ENCODE measurements at places on chromosomes 12 and 14.

DNA sequence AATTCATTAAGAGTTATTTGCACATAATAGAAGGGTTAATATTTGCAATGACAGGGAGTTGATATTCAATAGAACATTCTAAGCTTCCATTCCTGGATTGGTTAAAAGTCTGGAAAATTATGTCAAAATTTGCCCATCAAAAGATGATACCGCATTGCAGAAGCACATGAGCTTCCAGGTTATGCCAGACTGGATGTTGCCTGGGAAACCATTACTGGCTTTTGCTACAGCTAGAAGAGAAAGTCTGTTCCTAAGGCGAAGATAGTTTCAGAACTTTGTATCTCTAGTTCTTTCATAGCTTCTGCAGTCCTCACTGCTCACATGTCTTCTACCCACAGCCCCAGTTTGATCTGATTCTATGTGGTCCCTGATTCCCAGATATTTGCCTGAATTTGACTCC lies 122.4 kb upstream of the AMIGO2 start:
- DNase-seq = no peak

DNA sequence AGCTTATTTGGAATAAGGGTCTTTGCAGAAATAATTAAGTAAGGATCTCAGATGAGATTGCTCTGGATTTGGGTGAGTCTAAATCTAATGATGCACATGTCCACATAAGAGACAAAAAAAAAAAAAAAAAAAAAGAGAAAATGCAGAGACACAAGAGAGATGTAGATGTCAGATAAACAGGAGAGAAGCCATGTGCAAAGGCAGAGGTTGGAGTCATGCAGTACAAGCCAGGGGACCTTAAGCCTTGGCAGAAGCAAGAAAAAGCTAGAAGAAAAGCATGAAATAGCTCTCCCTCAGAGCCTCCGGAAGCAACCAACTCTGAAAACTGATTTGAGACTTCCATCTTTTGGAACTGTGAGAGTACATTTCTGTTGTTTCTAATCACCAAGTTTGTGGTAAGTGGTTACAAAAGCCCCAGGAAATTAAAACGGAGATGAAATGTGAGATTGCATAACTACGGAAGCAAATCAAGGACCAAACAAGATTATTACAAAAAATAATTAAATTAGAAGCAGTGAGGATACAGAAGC lies 1304.0 kb upstream of the SEL1L start:
- DNase-seq = no peak

DNA sequence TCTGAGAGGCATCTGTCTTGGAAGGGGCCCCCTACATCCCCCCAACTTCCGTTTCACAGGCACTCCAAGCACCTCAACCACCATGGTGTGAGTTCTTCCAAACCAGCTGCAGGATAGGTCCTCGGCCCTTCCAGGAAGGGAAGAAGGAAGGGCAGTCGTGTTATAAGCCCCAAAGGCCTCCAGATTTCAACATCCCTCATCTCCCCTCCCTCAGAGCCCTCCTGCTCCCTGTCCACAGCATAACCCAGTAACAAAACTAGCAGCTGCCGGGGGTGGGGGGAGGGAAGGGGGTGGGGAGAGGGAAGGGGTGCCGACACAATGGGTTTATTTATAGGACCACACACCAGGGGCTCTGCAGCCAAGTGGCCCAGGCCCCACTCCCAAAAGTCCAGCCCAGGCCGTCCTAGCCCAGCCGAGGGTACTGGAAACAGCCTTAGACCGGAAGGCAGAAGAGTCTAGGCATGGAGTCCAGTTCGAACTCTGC lies 18.3 kb downstream of the NCKAP5L start:
- DNase-seq = no peak

DNA sequence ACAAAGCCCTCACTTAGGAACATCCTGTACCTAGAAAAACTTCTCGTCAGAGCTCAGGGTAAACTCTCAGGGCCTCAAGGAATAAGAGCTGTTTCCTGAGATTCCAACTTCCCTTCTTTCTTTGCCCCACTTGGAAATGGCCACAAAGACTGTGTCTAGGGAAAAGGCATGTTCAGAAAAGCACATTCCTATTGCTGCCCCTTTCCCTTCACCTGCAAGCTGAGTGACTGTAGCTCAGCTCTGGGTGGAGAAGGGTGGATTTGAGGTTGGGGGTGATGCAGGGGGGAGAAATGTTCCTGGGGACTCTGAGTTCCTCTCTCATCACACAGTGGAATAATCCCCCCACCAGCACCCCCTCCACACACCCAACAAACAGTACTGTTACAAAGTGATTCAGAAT lies 6.8 kb downstream of the ENDOU start:
- no peak for DNase-seq

- no peak for DNase-seq
Observed at GRCh38 chr12:56162468-56163290, 4.5 kb downstream of the MYL6 start.

GRCh38 chr14:56474419-56475022 lies 105.1 kb upstream of the TMEM260 start:
- DNase-seq = no peak

- no peak for DNase-seq
Observed at GRCh38 chr14:49405291-49405690, 180.9 kb downstream of the RPS29 start.

GRCh38 chr12:1912580-1913376 lies 5.7 kb downstream of the CACNA2D4 start:
- DNase-seq = no peak

DNA sequence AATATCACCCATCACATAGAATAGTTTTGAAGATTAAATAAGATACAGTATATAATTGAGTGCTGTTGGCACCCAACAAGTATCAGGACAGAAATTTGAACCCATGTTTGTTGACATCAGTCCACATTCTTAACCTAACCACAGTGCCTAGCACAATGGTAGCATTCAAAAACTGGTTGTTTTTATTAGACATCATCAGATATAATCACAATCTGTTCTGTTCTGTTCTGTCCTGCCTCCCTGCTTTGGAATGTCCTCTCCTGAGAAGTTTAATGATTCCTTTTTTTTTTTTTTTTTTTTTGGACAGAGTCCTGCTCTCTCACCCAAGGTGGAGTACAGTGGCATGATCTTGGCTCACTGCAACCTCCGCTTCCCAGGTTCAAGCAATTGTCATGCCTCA lies 476.6 kb downstream of the RMST start:
- DNase-seq = no peak

- DNase-seq = no peak
Observed at GRCh38 chr14:98101323-98101722, 1170.7 kb downstream of the BCL11B start.

DNA sequence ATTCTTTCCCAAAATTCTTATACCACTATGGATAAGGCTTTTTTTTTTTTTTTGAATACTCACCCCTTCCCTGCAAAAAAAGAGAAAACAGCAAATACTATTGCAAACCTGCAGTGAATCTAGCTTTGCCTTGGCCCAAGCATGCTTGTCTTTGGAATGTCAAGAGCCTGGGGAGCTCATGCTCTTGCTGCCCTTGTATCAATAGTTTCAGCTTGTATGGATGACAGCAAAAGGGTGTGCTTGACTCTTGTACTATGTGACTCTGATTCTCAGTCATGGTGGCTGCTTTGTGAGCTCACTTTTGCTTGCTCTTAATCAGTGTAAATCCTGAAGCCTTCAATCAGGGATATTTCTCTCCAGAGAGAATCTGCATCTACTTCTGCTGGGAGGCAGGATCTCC lies 149.2 kb downstream of the EMP1 start:
- DNase-seq = no peak
